Posterior vena cava (tissue), 2 donors: ENCODE measurements at places on chromosomes 11 and 22. TPM values are rescaled to one million over a fixed set of nuclear protein-coding genes. Genes with fewer than 3 reads are reported as not detected.

- no peak for DNase-seq
Observed at GRCh38 chr22:43129426-43130425, 13.5 kb downstream of the MCAT start.

DNA sequence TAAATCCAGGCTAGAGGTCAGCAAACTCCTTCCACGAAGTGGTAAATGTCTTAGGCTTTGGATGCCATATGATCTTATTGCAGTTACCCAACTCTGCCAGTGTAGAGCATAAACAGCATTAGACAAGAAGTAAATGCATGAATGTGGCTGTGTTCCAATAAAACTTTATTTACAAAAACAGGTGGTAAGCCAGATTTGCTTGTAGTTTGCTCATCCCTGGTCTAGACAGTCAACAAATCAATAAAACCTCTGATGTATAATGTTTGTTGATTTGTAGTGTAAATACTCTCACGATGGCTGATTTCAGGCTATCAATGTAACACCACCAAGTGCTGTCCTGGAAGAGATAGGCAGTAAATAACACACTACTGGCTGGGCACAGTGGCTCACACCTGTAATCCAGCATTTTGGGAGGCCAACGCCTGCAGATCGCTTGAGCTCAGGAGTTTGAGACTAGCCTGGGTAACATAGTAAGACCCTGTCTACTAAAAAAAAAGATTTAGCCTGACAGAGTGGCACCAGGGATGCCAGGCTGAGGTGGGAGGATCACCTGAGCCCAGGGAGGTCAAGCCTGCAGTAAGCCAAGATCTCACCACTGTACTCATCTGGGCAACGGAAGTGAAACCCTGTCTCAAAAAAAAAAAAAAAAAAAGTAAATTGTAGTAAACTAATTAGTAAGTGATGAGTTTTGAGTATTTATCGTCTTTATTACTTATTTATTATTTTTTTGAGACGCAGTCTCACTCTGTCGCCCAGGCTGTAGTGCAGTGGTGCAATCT is 6.9 kb upstream of the CATSPER1 start:
- no peak for DNase-seq

DNA sequence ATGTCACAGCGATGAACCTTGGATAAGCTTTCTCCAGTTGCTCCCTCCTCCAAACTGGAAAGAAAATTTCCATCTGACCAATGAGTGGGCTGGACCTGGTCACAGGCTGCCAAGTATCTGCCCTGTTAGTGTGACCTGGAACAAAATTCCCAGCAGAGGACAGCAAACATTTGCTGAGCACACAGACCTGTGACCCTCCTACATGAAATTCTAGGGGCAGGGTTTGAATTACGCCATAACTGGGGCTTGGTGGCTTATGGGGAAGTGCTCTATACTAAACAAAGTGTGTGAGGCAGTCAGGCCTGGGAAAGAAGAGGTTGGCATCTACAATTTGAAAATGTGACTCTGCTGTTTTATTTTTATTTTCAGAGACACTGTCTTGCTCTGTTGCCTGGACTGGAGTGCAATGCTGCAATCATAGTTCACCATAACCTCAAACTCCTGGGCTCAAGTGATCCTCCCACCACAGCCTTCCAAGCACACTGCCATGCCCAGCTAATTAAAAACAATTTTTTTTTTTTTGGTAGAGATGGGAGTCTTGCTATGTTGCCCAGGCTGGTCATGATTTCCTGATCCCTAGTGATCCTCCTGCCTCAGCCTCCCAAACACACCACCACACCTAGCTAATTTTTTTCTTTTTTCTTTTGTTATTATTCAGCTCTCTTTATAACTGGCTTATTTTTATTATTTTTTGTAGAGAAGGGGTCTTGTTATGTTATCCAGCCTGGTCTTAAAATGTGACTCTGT is 13.6 kb upstream of the XBP1 start:
- peak; percentile 72 for DNase-seq

DNA sequence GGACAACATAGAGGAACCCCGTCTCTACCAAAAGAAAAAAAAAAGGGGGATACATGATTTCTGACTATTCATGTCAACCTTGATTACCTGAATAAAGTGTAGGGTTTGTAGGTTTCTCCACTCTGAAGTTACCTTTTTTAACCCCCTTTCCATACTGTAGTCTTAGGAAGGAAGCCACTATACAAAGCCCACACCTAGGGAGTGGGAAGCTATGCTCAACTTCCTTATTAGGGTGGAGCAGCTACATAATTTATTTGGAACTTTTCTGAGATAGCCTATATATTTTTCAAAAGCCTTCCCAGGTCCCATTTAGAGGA is 582 bp upstream of the ATP6V1E1 start:
- DNase-seq, result no peak

- no peak for DNase-seq
Observed at GRCh38 chr11:17432002-17432401, 43.5 kb upstream of the KCNJ11 start.

DNA sequence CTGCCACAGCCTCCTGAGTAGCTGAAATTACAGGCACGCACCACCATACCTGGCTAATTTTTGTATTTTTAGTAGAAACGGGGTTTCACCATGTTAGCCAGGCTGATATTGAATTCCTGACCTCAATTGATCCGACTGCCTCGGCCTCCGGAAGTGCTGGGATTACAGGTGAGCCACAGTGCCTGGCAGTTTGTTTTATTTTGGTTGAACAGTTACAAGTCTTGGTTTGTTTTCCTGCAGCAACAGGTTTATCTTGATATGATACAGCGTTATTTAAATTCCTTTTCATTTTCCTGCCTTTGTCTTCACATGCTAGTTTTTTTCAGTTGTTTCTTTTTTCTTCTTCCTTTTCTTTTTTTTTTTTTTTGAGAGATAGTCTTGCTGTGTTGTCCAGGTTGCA is 4.0 kb upstream of the SLC3A2 start:
- DNase-seq, result peak; percentile 5

GRCh38 chr22:23750367-23750713 is 572 bp downstream of the ZNF70 start:
- DNase-seq, result no peak

DNA sequence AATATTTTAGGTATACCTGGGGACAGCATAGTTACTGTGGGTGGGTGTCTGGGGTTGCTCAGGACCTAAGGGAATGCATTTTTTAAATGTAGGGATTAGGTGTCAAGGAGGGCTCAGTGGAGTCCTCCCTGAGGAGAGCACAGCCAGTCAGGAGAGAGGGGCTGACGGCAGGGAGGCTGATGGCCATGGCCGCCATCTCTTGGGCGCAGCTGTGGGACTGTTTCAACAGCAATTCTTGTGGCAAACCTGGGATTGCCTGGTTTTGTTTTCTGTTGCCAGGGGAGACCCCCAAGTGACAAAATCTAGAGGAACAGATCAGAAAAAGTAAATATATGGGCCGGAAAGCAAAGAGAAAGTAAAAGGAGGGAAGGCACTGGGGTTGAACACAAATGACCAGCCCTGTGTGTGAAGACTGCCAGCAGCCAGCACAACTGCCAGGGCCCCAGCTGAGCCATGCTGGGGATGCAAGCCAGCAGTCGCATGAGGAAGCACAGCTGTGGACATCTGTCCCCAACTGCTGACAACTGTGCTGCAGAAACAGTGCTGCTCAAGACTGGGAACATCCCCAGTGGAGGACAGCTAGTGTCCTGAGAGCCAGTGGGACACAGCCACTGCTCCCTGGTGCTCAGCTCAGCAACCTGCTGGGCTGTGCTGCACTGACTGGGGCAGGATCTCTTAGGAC is 10.5 kb downstream of the MIF start:
- DNase-seq, result no peak

- DNase-seq, result no peak
Observed at GRCh38 chr11:34630544-34630943, 9.7 kb downstream of the EHF start.

DNA sequence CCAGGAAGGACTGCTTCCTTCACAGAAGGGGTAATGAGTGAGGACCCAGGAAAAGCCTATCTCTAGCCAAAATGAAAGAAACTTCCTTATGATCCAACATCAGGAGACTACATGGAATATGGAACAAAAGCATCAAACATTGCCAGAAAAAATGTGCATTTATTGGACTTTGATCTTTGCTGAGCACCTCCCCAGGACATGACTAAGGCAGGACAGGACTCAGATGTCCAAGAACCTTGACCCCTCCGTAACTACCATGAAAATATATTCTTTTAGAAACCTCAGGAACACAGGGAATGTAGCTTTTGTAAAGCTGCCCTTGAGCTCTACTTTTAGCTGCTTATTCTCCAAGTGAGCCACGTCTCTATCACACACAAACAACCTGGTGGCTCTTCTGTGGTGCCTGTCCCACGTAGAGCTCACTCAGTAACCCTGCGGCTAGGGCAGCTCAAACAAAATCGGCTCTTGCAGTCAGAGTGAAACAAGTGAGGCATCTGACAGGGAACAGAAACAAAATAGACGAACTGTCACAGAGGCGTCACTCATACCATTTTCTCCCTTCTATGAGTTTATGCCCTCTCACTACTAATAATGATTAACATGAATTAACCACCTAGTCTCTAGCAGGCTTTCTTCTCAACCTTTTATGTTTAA is 471.5 kb upstream of the API5 start:
- DNase-seq, result no peak

- no peak for DNase-seq
Observed at GRCh38 chr11:112364962-112365481, 104.4 kb upstream of the PLET1 start.

DNA sequence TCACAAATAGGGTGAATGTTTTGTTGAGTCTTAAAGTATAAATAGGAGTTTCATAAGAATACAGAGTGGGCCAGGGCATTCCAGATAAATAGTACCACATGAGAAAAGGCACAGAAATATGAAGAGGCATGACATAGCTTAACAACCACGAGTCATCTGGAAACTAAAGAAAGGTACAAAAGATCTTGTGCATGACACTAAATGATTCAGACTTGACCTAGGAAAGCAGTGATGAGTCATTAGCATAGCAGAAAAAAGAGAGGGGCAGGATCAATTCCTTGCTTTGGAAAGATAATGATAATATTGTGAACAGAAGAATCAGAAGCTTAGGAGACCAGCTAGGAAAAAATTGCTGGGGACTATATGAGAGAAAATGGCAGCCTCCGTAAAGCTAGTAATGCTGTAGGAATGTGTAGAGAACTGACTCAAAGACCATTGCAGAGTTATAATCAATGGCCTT is 47.6 kb upstream of the FIBIN start:
- DNase-seq, result no peak

GRCh38 chr22:34973016-34973415 is 92.9 kb upstream of the ISX start:
- no peak for DNase-seq

- DNase-seq, result peak; percentile 45
Observed at GRCh38 chr11:61144511-61145179, 16.6 kb downstream of the VPS37C start.

GRCh38 chr11:133559382-133559781 is 27.1 kb upstream of the OPCML start:
- no peak for DNase-seq

GRCh38 chr11:34988294-34989255 is 72.2 kb downstream of the PDHX start:
- DNase-seq, result no peak

DNA sequence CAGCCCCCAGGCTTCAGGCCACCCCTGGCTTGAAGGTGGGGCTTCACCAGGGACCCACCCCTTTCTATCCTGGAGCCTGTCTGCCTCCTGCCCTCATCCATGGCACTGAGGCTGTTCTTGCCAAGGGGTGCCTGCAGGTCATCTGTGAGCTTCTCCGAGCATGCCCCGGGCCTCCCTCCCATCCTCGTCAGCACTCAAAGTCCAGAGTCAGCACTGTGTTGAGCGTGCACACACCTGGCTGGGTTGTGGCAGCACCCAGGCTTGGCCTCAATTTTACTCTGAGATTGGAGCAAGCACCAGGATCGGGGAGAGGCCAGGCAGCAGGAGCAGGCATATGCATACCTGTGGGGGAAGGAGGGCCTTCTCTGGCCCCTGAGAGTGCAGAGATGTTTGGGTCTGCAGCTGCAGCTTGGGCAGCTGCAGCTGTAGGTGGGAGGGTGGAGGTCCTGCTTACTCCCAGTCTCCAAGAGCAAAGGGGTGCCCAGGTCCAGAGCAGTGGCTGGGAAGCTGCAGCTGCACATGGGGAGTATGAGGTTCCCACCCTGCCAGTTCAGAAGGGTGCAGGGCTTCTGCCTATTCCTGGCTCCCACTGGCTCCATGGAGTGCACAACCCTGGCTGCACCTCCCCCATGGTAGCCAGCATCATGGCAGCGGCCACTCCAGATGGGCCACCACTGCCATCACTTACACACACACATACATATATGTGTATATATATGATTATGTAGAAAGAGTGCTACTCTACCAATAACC is 488.7 kb downstream of the JRKL start:
- peak; percentile 75 for DNase-seq

DNA sequence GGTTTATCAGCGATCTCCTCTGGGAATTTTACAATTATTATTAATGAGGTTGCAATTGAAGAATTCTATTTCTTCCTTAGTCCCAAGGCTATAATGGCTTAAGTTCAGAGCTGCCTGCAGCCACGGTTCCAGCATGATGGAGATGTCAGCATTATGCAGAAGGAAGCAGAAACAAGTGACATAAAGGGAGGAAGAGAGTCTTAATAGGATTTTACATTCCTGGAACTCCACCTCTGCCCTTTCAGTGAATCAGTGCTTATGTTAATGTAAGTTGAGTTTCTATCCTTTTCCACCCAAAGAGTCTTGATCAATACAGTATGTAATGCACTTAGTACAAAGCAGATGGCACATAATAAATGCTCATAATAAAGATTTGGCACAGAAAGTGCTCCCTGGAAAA is 11.6 kb upstream of the NRGN start:
- no peak for DNase-seq

DNA sequence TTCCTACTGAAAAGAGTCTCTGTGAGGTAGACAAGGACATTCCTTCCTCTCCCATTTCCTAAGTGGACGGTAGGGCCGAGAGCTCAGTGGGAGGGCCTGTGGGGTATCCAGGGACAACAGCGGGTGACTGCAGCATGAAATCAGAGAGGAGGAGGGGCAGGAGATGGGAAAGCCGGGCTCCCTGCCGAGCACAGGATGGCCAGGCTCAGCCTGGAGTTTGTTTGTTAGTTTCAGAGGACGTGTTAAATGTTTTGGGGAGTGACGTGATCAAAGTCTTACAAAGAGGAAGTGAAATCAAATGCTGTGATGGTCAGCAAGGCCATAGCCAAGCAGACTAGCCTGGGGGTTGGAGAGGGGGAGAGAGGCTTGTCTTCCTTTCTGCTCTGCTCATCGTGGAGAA is 152.7 kb downstream of the ADAMTS15 start:
- DNase-seq, result peak; percentile 90

GRCh38 chr22:30574997-30575671 is 669 bp upstream of the GAL3ST1 start:
- DNase-seq, result peak; percentile 90

GRCh38 chr11:123362186-123362585 is 67.9 kb upstream of the GRAMD1B start:
- no peak for DNase-seq

- DNase-seq, result peak; percentile 93
Observed at GRCh38 chr11:72684236-72684912, 10.2 kb upstream of the PDE2A start.

Gene CNIH2
- not detected for total RNA-seq

Gene CXCR5
- total RNA-seq, result not detected

Gene HPX
- 1.2 TPM for total RNA-seq

Gene APOBEC3G
- total RNA-seq, result 7.8 TPM

Gene SOX10
- total RNA-seq, result 0.32 TPM

Gene DERL3
- total RNA-seq, result 0.83 TPM

Gene RCOR2
- total RNA-seq, result 2.7 TPM

Gene SMC1B
- not detected for total RNA-seq

Gene BACE1
- 36.1 TPM for total RNA-seq

Gene GRM5
- 0.81 TPM for total RNA-seq

Gene RFPL3
- total RNA-seq, result not detected

Gene OR51V1
- total RNA-seq, result not detected

Gene OR52H1
- 0.51 TPM for total RNA-seq

Gene ALX4
- total RNA-seq, result not detected
